ENCODE measurements at places on chromosomes 2 and 18.

DNA sequence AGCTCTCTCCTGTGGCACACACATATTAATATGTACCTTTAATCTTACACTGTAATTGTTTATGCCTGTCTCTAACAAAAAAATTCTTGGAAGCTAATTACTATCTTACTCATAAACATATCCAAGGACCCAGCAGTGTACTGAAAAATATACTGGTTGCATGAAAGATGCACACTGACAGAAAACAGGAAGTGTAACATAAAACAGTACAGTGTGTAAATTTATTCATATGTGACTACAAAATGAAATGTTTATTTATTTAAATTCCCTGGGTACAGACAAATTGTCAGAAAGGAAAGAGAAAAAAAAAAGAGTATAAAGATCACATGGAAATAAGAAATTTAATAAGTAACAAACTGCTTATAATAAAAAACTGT lies 28.5 kb downstream of the TMEM131 start:
- DNase-seq = no peak

- DNase-seq = no peak
Measured at GRCh38 chr2:18630941-18631340, 41.6 kb upstream of the NT5C1B start.

GRCh38 chr2:235820571-235820970 lies 326.7 kb downstream of the AGAP1 start:
- DNase-seq = no peak

- no peak for DNase-seq
Measured at GRCh38 chr18:36130883-36131653, 1.4 kb downstream of the ELP2 start.

GRCh38 chr2:12605936-12606335 lies 110.8 kb upstream of the TRIB2 start:
- no peak for DNase-seq

DNA sequence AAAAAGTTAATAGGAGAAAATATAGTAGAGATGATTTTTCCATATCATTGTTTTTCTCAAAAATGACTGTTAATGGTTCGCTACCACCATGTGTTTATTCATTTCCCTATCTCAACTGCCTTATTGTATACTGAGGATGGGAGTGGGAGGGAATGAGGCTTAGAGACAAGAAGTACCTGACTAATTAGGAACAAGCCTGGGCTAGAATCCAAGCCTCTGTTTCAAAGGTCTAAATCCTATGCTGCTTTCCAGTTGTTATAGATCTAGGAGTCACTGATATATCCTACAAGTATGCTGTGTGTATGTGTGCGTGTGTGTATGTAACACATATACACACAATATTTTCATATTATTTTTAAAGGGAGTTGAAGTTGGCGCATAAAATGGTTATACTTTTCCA lies 465.9 kb downstream of the EPHA4 start:
- DNase-seq = no peak

GRCh38 chr2:99819766-99820165 lies 322.6 kb downstream of the AFF3 start:
- DNase-seq = no peak

Data from GM19239 (cell line).